ENCODE measurements at places on chromosomes 1 and 21.

GRCh38 chr1:1136547-1137230, 20.8 kb upstream of the C1orf159 start:
- no peak for DNase-seq

DNA sequence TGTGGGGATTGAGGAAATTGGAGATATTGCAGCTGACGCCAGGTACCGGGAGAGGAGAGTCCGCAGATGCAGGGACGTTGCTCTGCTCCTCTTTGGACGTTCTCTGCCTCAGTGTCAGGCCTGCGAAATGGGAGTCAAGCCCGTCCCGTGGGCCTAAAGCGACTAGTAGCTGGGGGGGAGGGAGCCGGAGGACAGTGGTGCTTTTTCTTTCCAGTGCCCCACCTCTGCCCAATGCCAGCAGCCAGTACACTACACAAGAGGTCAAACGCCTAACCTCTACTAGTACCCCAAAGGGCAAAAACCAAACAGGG, 413.6 kb upstream of the ESRRG start:
- DNase-seq, result no peak

GRCh38 chr1:214186103-214186824, 94.7 kb upstream of the SMYD2 start:
- no peak for DNase-seq

GRCh38 chr1:55257958-55258357, 42.8 kb upstream of the USP24 start:
- DNase-seq, result no peak

DNA sequence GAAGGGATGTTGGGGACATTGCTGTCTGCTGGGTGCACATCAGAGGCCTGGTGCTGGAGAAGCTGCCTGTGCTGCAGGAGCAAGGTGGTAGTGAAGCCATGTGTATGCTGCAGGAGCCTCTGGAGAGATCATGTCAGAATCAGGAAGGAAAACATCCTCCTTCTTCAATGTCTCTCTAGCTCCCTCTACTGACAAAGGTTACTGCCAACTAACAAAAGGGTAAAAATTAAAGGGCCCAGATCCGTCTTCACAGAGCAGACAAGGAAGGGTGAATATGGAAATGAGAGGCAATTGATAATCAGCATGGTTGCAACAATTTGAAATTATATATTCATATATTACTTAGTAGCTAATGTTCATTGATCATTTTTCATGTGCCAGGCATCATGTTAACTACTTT, 32.2 kb downstream of the FAM177B start:
- DNase-seq, result no peak

DNA sequence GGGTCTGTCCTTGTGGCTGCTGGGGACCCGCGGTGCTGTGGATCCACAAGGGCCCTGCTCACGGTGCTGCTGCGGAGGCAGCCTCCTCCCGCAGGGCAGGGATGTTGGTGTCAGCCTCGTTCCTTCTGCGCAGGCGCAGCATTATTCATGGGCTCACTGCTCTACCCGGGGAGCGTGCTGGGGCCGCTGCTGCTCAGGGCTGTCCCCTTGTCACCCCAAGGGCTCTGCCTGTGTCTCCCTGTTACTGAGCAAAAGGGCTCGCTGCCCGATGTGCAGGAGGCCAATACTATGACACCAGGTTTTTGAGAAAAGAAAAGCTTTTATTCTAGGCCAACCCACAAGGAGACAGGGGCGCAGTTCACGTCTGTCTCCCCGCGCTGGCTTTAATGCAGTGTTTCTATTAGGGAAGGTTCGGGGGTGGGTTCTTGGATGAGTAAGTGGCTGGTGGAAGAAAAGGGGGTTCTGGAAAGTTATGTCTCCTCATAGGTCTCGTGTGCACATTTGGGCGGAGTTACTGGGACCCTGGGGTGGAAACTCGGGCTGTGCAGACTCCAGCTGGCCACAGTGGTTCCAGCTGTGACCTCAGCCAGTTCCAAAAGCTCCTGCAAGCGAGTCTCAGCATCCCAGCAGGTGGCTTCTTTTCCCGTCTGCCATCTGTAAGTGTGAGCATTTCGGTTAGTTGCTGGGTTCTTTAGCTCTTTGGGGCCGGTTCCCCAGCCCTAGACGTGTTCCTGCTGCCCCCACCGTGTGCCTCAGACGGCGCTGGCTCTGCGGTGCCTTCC, 40.8 kb upstream of the LRRC3 start:
- DNase-seq, result no peak

DNA sequence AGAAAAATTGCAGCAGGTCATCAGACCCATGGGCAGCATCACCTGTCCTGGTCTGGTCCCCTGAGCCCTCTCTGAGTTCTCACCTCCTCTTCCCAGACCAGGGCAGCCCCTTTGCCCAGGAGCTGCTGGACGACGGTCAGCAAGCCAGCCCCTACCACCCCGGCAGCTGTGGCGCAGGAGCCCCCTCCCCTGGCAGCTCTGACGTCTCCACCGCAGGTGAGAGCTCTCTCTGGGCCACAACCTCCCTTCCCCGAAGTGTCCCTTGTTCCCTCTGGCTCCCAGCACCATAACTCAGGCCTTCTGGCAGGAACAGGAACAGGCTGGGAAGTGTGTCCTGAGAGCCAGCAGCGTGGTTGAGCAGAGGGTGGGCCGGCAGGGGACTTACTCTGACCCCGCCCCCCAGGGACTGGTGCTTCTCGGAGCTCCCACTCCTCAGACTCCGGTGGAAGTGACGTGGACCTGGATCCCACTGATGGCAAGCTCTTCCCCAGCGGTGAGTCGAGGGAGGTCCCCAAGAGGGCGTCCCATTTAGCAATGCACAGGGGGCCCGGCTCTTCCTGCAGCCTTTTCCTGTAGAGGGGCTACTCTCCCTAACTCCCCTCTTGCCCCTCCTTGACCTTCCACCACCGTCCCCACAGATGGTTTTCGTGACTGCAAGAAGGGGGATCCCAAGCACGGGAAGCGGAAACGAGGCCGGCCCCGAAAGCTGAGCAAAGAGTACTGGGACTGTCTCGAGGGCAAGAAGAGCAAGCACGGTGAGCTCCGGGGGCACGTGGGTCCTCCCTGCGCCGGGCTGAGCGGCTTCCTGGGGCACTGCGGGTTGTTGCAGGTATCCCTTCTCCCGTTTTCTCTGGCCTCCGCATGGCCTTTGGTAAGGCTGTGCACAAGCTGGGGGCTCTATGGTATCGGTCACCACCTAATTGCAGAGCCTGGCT, 2.4 kb downstream of the ELF3 start:
- DNase-seq, result no peak

- no peak for DNase-seq
Measured at GRCh38 chr1:90544356-90544755, 172.7 kb downstream of the BARHL2 start.

GRCh38 chr1:226553924-226554282, 5.3 kb downstream of the STUM start:
- no peak for DNase-seq

DNA sequence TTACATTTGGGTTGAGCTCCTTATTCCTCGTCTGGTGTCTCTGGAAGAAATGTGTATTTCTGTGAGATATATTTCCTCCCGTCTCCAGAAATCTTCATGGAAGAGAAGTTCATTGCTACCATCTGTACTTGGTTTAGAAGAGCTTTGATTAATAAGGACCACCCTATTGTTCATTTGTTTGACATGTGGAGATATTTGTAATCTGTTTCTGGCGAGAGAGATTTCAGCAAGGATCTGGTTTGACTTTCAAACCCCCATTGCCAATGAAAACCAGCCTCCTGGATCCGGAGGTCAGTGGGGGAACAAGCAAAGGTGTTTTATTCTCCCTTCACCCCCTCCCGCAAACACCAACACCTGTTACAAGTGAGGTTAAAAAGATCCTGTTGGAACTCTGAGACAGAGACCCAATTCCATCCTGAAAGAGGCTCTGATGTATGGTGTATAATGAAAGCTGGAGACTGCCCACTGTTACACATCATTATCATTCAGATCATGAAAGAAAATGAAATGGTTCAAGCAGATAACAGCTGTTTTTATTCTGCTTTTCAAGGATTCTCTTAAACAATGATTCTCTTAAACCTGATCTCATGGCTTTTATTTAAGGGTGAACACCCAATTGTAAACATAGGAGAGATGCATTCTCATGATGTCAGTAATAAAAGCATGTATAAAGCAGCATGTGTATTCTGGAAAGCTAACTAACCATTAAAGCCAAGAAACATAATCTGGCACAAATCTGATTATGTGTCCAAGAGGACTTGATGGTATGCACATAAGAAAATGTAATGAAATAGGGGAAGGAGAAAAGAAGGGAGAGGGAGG, 393.5 kb upstream of the ADGRL2 start:
- no peak for DNase-seq

DNA sequence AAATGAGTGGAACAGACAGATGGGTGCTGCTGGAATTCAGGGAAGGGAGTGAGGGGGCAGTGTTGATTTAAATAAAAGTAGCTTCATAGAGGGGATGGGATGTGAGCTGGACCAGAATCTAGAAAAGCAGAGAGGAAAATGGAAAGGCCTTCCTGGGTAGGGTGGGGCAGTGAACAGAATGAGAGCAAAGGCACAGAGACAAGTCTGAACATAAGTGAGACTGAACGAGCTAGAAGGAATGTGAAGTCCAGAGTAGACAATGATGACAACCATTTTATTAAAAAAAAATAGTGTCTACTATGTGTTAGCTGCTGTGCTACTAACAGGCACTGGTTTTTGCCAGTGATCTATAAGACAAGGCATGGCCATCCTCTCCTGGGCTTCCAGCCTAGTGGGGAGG, 36.0 kb downstream of the ELK4 start:
- no peak for DNase-seq

DNA sequence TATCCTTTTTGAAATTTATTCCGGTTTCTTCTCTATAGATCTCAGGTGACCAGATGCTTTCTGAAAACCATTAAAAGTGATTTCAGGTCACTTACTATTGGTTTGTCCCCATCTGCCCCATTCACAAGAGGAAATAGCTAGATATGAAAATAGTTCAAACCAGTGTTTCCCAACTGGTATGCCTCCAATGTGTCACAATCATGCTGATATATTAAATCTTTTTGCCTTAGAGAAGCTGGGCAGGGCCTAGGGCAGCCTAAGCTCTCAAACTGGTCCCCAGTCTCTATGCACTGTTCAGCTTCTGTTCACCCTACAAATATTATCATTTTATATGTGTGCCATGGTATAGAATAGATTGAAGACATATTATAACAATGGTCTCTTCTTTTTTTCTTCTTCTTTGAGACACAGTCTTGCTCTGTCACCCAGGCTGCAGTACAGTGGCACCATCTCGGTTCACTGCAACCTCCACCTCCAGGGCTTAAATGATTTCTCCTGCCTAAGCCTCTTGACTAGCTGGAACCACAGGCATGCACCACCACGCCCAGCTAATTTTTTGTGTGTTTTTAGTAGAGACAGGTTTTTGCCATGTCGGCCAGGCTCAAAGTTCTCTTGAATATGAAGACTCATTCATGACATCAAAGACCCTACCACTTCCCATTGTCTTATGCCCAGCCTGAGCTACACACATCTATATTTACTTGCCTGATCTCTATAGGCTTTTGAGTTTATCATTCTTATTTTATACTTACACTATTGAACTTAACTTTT, 15.7 kb downstream of the PTPN22 start:
- DNase-seq, result no peak

DNA sequence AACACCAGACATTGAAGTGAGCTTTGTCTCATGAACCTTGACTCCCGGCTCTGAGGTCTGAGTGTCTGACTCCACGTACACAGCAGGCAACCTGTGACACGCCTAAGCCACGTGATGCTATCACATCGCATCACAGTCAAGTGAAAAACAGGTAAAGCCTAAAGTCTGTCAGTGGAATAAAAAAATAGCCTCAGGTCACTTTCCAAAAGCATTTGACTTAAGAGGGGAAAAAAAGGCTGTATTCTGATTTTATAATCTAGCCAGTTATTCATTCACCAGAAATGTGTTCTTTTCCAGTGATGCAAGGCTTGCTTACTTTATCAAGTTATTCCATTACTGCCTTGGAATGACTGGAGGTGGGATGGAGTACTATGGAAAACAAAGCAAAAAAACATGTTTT, 163.2 kb upstream of the HMCN1 start:
- no peak for DNase-seq

DNA sequence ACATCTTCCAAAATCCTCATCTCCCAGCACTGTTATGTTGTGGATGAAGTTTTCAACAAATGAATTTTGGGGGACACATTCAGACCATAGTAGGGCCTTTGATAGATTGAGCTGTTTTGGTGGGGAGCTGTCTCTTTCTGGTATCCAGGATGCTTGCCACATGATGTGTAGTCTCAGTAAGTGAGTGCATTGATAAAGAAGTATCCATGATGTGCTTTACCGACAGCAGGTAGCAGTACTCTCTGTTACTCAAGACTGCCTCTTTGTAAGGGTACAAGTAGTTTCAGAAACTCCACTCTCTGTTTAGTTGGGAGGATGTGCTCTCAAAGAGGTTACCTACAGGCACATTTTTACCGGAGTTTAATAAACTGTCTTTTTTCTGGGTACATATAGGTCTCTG, 26.5 kb downstream of the DYRK1A start:
- no peak for DNase-seq

- DNase-seq, result no peak
Measured at GRCh38 chr1:236913371-236914037, 90.7 kb downstream of the MT1HL1 start.

GRCh38 chr1:201739492-201740085, 89.4 kb upstream of the IPO9 start:
- peak; percentile 86 for DNase-seq

- no peak for DNase-seq
Measured at GRCh38 chr21:34580181-34580700, 34.7 kb downstream of the RCAN1 start.

GRCh38 chr1:22526098-22526497, 37.2 kb upstream of the EPHA8 start:
- DNase-seq, result no peak

DNA sequence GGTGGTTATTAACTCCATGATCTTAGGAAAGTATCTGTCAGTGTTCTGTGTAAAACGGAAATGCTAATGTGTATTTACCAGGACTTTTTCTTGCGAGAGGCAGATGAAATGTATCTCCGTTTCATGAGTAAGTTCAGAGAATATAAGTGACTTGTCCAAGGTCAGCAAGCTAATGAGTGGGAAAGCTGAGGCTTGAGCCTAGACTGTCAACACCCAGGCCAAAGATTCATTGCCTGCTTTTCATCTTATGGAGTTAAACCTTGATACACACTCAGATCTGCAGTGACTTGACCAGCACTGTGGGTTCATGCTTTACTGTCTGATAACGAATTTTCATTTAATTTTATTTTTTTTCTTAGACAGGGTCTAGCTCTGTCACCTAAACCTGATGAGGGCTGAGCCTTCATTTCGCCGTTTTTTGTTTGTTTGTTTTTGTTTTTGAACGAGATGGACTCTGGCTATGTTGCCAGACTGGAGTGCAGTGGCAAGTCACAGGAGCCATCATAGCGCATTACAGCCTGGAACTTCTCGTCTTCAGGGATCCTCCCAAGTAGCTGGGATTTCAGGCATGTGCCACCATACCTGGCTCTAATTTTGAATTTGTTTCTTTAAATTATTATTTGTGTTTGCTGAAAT, 918 bp upstream of the JTB start:
- DNase-seq, result no peak

DNA sequence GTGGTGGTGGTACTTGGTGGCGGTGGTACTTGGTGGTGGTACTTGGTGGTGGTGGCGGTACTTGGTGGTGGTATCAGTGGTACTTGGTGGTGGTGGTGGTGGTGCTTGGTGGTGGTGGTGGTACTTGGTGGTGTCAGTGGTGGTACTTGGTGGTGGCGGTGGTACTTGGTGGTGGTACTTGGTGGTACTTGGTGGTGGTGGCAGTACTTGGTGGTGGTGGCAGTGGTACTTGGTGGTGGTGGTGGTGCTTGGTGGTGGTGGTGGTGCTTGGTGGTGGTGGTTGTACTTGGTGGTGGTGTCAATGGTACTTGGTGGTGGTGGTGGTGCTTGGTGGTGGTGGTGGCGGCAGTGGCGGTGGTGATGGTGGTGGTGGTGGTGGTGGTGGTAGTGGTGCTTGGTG, 20.2 kb downstream of the COQ8A start:
- DNase-seq, result no peak

All from NCI-H1048 (cell line).